Smooth muscle cell of the coronary artery (primary cell): ENCODE measurements at places on chromosomes 4 and X. TPM values are rescaled to one million over a fixed set of nuclear protein-coding genes. Genes with fewer than 3 reads are reported as not detected.

FGF13 gene
- total RNA-seq: under 0.01 and 6.2 TPM in 2 replicates

APOO gene
- 1.9 and 12.0 TPM in 2 replicates for total RNA-seq

RASL11B gene
- 0.35 and 7.2 TPM in 2 replicates for total RNA-seq

ADH4 gene
- not detected in 2 replicates for total RNA-seq

EXOC1L gene
- not detected in 2 replicates for total RNA-seq

GLOD5 gene
- not detected in 2 replicates for total RNA-seq

GRK4 gene
- total RNA-seq: 2.5 and 3.4 TPM in 2 replicates

SPARCL1 gene
- total RNA-seq: under 0.01 and 0.70 TPM in 2 replicates

PLS3 gene
- total RNA-seq: 295 and 511 TPM in 2 replicates

DMRTC1 gene
- not detected in 2 replicates for total RNA-seq

TBC1D8B gene
- total RNA-seq: 6.6 and 12.1 TPM in 2 replicates

CEP44 gene
- 6.1 and 13.5 TPM in 2 replicates for total RNA-seq

SLC9B1 gene
- total RNA-seq: 0.38 and 2.2 TPM in 2 replicates
